Upper lobe of right lung (tissue), 1 donor: ENCODE measurements at places on chromosomes 13 and 19. TPM values are rescaled to one million over a fixed set of nuclear protein-coding genes. Genes with fewer than 3 reads are reported as not detected.

FSD1 gene
- total RNA-seq = 1.5 TPM

SMAD9 gene
- total RNA-seq = 21.5 TPM

KCNC3 gene
- 12.8 TPM for total RNA-seq

GRK1 gene
- 0.09 TPM for total RNA-seq

CLC gene
- not detected for total RNA-seq

ADPRHL1 gene
- total RNA-seq = 1.9 TPM

THSD8 gene
- total RNA-seq = 2.8 TPM

GPR183 gene
- 13.6 TPM for total RNA-seq

ERICH6B gene
- total RNA-seq = not detected

FCAR gene
- total RNA-seq = 3.2 TPM

U2AF2 gene
- 142 TPM for total RNA-seq

ZNF221 gene
- 3.9 TPM for total RNA-seq

MLNR gene
- total RNA-seq = not detected

FOXO1 gene
- total RNA-seq = 29.4 TPM

C19orf67 gene
- not detected for total RNA-seq

CALR3 gene
- total RNA-seq = not detected

DNA sequence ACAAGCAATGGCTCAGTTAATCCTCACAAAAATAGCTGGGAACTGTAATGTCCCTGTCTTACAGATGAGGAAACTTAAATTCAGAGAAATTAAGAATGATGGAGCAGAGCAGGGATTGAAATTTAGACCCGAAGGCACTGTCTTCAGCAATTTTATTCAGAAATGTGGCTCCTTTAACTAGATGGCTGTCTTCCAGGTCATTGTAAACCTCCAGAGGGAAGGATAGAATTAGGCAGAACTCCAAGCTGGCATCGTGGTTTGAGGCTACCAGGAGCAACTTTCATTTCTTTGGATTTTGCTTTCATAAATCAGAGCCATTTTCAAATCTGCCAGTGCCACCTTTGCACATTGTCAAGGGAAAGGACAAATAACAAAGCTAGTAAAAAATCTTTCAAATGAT lies 339.0 kb downstream of the DCT start:
- H3K27me3 ChIP-seq = no peaks in the 10 kb centered on the region
- DNase-seq = no peak
- no peaks in the 10 kb centered on the region for H3K36me3 ChIP-seq

DNA sequence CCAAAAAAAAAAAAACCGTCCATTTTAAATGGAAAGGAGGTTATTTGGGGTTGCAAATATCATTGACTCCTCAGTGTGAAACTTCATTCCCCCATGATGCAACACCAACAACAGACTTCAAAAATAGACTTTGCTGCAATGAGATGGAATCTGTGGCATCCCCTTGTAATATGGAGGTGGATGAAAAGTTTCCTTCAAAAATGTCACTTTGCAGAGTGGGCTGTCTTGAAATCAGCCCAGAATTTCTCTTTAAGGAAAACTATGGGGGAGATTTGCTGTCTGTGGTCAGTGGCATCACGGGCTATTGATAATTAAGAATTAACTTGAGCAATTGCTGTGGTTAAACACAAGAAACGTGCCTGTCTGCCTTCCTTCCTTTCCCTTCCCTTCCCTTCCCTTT lies 1.5 kb downstream of the GPR18 start:
- H3K4me1 ChIP-seq = no peaks in the 10 kb centered on the region
- no peak overlapping the region for H3K27ac ChIP-seq
- no peak overlapping the region for H3K4me3 ChIP-seq
- H3K27me3 ChIP-seq = no peaks in the 10 kb centered on the region
- no peak for DNase-seq

GRCh38 chr19:47093841-47094240 lies 19.7 kb downstream of the ZC3H4 start:
- H3K27ac ChIP-seq = peak overlapping the region; percentile 90
- H3K36me3 ChIP-seq = peaks cover 51% of the 10 kb centered on the region
- no peak overlapping the region for H3K4me3 ChIP-seq
- H3K27me3 ChIP-seq = no peaks in the 10 kb centered on the region

- H3K27ac ChIP-seq = no peak overlapping the region
- peaks cover 6% of the 10 kb centered on the region for H3K36me3 ChIP-seq
- no peak for DNase-seq
- no peaks in the 10 kb centered on the region for H3K4me1 ChIP-seq
Measured at GRCh38 chr13:20592606-20593005, 25.6 kb downstream of the IFT88 start.

DNA sequence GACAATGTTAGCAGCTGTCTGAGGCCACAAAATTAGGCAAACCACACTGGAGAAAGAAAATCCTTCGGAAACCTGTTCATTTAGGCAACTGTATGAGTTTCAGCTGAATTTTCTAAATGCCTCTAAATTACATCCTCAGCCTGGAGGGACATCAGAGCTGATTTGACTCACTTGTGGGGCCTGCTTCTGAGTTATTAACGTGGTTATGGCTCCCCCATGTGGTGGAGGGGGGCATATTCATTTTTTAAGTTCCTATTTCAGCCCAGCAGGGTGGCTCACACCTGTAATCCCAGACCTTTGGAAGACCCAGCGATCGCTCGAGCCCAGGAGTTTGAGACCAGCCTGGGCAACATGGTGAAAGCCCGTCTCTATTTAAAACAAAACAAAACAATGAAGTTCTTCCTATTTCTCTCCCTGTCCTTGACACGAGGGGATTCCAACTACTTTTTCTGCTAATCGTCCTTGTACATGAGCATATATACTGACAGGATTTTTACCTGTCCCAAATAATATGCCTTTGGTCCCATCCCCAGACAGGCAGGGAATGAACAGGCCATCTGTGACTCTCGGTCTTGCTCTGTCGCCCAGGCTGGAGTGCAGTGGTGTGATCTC lies 31.5 kb upstream of the HIF3A start:
- H3K4me3 ChIP-seq = no peak overlapping the region
- H3K27ac ChIP-seq = no peak overlapping the region
- no peaks in the 10 kb centered on the region for H3K36me3 ChIP-seq
- H3K27me3 ChIP-seq = peaks cover 29% of the 10 kb centered on the region
- no peak for DNase-seq
- H3K4me1 ChIP-seq = no peaks in the 10 kb centered on the region

DNA sequence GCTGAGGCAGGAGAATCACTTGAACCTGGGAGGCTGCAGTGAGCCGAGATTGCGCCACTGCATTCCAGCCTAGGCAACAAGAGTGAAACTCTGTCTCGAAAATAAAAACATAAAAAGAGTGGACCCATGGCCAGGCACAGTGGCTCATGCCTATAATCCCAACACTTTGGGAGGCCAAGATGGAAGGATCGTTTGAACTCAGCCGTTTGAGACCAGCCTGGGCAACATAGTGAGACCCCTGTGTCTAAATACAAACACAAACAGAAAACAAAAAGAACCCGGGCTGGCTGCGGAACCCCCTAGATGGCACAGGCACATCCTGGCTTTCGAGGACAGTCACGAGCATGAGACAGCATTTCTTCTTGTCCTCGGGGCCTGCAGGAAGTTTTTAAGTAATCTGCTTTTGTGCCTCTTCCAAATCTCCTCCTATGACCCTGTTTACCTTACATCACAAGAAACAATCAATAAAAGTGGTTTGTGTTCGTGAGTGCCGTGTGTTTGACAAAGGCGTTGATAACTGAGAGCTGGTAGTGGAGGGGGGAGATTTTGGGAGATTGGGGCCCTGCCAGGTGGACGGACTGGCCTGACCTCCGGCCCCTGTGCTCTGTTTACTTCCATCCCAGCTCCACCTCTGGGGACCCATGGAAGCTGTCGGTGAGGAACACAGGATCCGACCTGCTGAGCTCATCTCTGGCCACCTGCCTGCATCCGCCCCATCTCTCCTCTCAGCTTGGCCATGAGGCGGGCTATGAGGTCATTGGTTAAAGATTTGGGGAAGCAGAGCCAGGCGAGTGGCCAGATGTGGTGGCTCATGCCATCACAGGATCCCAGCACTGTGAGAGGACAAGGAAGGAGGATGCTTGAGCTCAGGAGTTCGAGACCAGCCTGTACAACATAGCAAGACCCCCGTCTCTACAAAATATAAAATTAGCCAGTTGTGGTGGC lies 5.9 kb upstream of the GDF15 start:
- H3K4me3 ChIP-seq = no peak overlapping the region
- peaks cover 40% of the 10 kb centered on the region for H3K4me1 ChIP-seq
- no peaks in the 10 kb centered on the region for H3K36me3 ChIP-seq
- no peaks in the 10 kb centered on the region for H3K27me3 ChIP-seq

DNA sequence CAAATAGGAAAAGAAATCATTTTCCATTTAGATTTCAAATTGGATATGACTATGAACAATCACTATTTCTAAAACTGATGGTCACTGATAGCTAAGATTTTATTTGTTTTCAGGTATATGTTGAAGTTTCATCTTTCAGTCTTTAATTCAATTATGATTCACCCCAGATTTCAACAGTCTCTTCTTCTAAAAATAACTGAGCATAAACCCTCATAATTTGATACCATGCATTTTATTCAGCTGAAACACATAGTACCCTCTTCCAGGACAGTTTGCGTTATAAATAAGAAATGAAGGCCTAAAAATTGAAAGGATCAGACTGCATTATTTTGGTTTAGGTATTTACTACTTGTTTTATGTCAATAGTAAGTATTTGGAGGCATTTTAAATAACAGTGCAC lies 428.5 kb upstream of the NBEA start:
- no peak overlapping the region for H3K4me3 ChIP-seq
- no peaks in the 10 kb centered on the region for H3K36me3 ChIP-seq
- H3K27ac ChIP-seq = no peak overlapping the region
- no peaks in the 10 kb centered on the region for H3K4me1 ChIP-seq
- no peak for DNase-seq

DNA sequence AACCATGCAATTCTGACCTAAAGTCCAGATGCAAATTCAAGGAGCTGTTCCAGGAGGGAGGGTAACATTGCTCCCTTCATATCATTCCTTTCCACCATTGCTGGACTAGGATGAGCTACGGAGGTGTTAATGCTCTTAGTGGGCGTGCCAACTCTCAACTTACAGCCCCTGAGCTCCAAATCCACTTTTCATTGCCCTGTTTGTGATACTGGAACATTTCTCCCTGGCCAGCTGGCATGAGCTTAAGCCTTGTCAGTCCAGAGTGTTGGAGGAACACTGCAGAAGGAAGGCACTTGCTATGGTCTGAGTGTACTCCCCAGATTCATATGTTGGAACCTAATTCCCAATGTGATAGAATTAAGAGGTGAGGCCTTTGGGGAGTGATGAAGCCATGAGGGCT lies 70.4 kb upstream of the FARP1 start:
- DNase-seq = no peak
- H3K4me1 ChIP-seq = no peaks in the 10 kb centered on the region
- no peaks in the 10 kb centered on the region for H3K27me3 ChIP-seq
- no peak overlapping the region for H3K27ac ChIP-seq
- no peak overlapping the region for H3K4me3 ChIP-seq

DNA sequence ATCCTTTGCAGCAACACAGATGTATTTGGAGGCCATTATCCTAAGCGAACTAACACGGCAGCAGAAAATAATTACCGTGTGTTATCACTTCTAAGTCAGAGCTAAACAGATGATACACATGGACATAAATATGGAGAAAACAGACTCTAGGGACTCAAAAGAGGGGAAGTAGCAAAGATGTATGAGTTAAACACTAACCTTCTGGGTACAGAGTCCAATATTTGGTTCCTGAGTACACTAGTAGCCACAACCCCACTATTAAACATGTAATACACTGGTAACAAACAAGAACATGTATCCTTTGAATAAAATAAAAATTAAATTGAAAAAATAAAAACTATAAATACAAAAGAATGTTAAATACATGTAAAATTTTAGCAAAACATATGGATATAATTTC lies 118.0 kb upstream of the SLITRK5 start:
- H3K27me3 ChIP-seq = no peaks in the 10 kb centered on the region
- H3K4me3 ChIP-seq = no peak overlapping the region
- no peak for DNase-seq
- H3K4me1 ChIP-seq = no peaks in the 10 kb centered on the region

DNA sequence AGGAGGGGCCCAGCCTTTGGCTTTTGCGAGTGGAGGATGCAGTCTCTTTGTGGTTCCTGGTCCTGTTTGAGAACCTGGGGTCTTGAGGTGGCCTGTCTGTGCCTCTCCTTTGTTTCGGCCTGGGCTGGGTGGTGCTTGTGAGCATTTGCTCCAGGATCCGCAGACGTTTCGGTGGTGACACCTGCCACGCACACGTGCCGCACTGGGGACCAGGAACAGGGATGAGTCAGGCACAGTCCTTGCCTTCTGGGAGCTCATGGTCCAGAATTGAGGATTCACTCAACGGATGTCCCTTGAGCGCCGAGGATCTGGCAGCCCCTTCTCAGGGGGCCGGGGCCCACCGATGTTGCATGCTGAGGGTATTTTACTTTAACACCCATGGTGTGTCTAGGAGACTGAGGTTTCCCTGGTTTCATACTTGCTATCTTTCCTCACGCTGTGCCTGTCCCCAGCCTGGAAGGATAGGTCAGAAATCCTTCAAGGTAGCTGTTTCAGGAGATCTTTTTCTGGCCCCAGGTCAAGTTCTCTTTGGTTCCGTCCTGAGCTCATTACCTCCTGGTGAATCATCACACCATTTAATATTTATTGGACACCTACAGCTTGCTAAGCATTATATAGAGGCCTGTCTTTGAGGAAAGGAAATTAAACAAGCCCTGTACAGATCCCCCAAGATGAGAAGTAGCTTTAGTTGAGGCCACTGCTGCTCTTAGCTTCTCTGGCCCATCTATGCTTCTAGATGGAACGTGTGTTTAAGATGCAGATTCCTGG lies 5.1 kb downstream of the HDGFL2 start:
- peaks cover 27% of the 10 kb centered on the region for H3K36me3 ChIP-seq
- peaks cover 19% of the 10 kb centered on the region for H3K4me1 ChIP-seq

- no peak for DNase-seq
- peaks cover 13% of the 10 kb centered on the region for H3K36me3 ChIP-seq
- no peaks in the 10 kb centered on the region for H3K4me1 ChIP-seq
- no peaks in the 10 kb centered on the region for H3K27me3 ChIP-seq
Measured at GRCh38 chr13:75334634-75335447, 147.1 kb downstream of the TBC1D4 start.

GRCh38 chr13:110698689-110699088 lies 7.2 kb downstream of the CARS2 start:
- DNase-seq = no peak
- H3K27ac ChIP-seq = peak overlapping the region; percentile 15
- H3K4me3 ChIP-seq = no peak overlapping the region
- no peaks in the 10 kb centered on the region for H3K27me3 ChIP-seq
- H3K36me3 ChIP-seq = peaks cover 62% of the 10 kb centered on the region

DNA sequence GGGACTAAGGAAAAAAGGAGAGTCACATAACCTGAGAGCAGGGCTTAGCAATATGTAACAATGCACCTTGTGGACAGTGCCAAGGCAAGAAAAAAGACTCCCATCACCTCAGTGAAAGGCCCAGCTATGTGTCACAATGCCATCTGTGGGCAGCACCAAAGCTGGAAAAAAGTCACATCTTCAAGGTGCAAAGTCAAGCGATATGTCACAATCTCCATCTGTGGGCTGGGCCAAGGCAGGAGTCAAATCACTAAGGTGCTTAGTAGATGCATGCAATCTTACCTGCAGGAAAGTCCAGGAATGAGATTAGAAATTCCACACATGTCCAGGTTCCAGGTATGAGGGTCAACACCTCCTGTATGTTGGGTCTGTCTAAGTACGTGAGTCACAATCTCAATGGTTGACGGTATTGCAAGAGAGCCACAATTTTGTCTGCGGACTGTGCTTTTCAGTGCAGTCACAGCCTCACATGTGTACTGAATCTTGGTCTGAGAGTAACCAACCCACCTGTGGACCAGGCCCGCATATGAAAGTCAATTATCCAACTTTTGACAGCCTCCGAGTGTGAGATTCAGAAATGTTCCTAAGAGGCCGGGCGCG lies 14.8 kb upstream of the ZNF43 start:
- H3K27me3 ChIP-seq = peaks cover 4% of the 10 kb centered on the region
- peak overlapping the region; percentile 85 for H3K4me3 ChIP-seq
- H3K36me3 ChIP-seq = no peaks in the 10 kb centered on the region
- no peak for DNase-seq
- H3K27ac ChIP-seq = no peak overlapping the region
- H3K4me1 ChIP-seq = peaks cover 4% of the 10 kb centered on the region
